Stimulated activated CD4-positive, alpha-beta T cell treated with anti-CD3 and anti-CD28 coated beads, TNF-alpha, amount 100 ng/mL, for 1 hour (primary cell): ENCODE measurements at places on chromosomes 3 and 15.

DNA sequence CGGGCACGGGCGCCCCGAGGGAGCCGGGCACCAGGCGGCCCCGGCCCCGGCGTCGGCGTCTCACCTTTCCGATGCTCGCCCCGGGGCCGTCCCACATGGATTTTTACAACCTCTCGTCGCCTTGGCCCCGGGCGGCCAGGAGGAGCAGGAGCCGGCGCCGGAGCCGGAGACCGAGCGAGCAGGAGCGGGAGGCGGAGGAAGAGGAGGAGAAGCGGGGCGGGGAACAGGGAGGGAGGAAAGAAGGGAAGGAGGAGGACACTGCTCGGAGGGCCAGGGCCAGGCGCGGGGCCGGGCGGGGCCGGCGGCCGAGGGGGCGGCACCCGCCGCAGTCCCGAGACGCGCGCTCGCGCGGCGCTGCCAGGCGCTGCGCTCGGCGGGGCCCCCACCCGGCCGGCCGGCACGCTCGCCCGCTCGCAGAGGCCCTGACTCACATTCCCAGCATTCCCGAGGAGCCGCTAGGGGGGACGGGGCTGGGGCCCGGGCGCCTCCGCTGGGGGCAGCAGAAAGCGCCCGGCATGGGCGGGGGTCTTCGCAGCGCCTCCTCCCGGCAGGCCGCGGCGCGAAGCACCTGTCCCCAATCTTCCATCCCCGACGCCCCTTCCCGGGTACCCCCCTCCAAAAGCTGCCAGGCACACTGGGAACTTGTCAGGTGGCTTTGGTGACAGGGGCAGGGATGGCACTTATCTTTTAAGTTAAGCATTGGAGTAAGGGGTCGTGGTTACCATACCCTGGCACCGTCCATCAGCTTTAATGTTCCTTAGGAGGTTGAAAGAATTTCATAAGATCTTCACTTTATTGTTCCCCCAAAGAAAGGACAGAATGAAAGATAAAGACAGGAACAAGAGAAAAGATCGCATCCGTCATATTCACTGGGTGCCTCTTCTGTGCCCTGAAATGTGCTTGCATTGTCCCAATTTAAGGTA lies at the start of gene ERC2:
Gene ERC2, minus strand, starts transcription at position 284 of the 923 bp plus-strand sequence.
- no peak for DNase-seq

DNA sequence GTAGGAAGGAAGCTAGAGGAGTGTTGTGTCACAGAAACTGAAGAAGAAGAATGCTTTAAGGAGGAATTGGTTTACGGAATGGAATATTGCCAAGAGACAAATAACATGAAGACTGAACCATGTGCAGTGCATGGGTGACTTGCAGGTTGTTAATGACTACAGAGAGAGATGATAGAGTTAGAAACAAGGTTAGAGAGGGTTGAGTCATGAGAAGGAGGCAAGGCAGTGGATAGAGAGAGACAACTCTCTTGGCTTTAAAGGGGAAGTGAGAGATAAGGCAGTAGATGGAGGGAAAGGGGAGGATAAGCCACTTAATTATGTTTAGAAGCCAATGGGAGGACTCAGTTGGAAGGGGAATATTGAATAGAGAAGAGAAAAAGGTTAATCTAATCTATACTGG lies 119.3 kb upstream of the CCNL1 start:
- no peak for DNase-seq

GRCh38 chr3:60856257-60857046 lies 394.8 kb downstream of the FHIT start:
- no peak for DNase-seq

GRCh38 chr15:46344915-46345314 lies 710.1 kb downstream of the SQOR start:
- no peak for DNase-seq

DNA sequence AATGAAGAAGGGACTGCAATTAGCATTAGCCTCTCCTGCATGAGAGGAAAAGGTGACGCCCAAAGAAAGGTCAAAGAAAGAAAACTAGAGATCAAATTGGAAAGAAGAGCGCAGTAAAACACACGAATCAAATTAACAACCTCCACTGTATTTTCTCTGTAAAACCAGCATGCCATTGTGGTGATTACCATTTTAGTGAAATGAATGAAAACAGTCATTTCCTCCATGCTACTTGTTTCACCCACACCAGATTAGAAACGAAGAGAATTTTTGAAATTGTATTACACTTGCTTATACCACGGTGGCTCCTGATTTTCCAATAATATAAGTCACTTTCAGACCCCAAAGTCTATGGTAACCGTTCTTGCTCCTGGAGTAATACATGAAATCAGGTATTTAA lies 71.6 kb downstream of the SUMF1 start:
- no peak for DNase-seq

DNA sequence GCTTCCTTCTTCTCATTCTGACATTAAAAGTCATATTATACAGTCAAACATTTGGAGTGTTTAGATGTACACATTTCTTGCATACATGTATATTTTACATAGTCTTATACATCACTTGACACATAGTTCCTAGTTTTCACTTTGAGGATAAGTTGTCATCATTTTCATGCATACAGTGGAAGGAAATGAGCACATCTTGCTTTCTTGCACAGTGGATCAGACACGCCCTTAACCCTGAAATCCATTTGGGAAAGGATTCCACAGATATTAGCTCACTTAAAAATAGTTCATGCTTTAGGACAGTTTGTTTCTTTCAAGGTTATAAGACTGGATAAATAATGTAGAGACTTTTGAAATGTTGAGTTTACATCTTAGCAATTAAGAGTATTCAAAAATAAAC lies 148.6 kb upstream of the MME start:
- DNase-seq = no peak

DNA sequence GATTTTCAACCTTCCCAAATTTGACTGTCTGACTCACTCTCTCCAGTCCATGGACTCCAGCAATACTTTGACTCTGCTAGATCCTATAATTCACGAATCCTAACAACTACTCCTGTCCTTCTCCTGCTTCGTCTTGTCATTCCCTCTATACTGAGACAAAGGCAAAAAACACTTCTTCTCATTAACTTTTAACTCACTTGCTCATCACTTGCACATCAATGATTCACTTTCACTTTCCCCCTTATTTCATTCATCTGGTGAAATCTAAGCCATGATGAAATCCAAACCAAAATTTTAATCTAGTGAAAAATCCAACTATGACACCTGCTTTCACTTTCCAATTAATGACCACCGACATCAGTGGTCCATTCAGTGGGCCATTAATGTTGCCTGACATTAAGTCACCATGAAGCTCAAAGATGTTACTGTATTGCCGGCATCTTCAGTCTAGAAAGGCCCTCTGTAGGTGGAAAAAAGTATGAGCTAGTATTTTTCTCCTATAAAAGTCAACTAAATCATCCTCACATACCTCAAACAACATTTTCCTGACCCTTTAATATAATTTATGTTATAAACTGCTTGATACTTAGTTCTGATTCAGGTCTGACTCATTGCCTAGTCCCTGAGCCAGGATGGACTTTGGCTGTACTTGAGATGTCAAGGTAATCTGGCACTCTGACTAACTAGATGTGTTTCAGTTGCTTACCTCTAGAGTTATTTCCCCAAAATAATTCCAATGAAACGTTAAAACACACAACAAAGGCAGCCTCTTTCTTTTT lies 158.6 kb downstream of the CNTN6 start:
- no peak for DNase-seq

GRCh38 chr15:89017370-89018066 lies 70.7 kb upstream of the ABHD2 start:
- peak; percentile 75 for DNase-seq

GRCh38 chr3:189167027-189167766 lies 4.6 kb upstream of the TPRG1 start:
- no peak for DNase-seq

DNA sequence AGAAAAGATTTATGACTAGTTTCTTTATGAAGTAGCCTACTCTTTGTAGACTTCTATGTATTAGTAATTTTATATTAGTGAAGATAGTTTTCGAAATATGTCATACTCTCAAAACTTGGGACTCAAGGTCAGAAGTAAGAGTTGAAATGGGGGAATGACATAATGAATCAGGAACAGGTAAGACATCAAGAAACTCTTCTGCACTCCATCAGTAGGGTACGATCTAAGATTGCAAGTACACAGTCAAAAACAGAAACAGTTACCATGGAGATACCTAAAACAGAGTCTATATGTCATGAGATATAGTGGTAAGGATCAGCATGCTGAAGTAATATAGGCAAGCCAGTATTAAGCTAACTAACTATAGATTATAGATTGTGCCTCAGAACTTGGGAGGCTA lies 187.0 kb upstream of the MLF1 start:
- no peak for DNase-seq

- no peak for DNase-seq
Measured at GRCh38 chr15:78405336-78405924, 32.6 kb upstream of the IREB2 start.
